ENCODE measurements at places on chromosomes 16 and 17.

DNA sequence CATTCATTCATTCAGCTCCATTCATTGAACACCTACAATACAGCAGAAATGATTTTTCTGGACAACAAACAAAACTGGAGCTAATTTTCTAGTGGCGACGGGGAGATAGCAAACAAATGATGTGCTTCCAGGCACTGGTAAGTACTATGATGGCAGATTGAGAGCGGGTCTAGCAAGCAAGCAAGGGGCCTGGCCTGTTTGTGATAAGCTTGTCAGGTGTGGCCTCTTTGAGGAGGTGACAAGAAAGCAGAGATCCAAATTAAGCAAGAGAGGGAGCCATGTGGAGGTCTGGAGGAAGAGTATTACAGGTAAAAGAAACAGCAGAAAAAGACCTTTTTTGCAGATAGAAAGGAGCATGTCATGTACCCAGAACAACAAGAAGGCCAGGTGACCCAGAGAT is 216.1 kb upstream of the CPHXL start:
- no peak for DNase-seq

- DNase-seq, result no peak
Observed at GRCh38 chr17:69466451-69466850, 52.0 kb downstream of the MAP2K6 start.

GRCh38 chr16:15051387-15051951 is 4.4 kb downstream of the NTAN1 start:
- no peak for DNase-seq

DNA sequence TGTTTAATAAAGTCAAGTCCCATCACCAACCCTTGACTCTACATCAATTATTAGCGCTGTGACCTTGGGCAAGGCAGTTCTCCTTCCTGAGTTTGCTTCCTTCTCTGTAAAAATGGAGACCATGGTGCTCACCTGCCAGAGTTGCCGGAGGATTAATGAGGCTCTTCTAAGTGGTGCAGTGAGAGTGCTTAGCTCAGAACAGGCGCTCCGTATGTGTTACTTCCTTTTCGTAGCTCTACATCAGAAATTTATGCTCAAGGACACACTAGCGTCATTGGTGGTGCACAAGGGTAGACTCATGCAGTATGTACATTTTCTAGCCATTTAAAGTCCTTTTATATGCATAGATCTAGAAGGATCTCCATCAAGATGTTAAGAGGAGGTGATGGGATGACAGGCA is 17.4 kb upstream of the CMIP start:
- no peak for DNase-seq

GRCh38 chr16:12409700-12410099 is 394.0 kb downstream of the CPPED1 start:
- no peak for DNase-seq

- DNase-seq, result no peak
Observed at GRCh38 chr16:49821614-49822282, 34.2 kb downstream of the ZNF423 start.

- no peak for DNase-seq
Observed at GRCh38 chr17:5282642-5283217, 646 bp downstream of the RABEP1 start.

- DNase-seq, result no peak
Observed at GRCh38 chr17:78797691-78798585, 15.9 kb upstream of the CYTH1 start.

DNA sequence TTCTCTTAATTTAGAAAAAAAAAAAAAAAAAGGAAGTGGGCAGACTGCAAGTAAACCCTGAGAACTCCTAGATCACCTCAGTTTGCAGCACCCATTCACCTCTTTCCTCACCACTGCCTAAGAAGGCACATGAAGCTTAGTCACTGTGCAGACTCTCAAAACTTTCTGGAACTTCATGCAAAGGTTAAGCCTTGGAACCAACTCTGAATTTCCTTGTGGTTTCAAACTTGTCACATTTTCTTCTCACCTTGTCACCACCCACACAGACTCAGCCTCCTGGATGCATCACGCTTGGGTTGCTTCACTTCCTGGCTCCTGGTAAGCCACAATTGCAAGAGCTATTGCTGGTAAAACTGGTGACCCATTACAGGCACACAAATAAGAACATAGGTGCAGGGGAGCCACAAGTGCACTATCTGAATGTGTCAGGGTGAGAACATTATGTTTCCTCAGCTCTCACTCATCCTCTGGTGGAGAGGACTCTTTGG is 15.0 kb upstream of the CPD start:
- peak; percentile 72 for DNase-seq

- no peak for DNase-seq
Observed at GRCh38 chr17:20997711-20998570, 44.9 kb downstream of the USP22 start.

DNA sequence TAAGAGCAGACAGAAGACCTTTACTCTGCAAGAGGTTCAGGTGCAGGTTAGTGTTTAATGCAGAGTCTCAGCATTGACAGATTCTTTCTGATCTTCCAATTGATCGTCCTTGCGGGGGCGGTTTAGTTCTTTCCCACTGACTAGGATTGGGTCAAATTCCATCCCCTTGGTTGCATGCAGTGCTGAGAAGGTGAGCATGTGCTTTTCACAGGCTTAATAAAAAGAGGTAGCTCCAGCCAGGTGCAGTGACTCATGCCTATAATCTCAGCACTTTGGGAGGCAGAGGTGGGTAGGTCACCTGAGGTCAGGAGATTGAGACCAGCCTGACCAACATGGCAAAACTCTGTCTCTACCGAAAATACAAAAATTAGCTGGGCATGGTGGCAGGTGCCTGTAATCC is 7.5 kb upstream of the ITGAD start:
- no peak for DNase-seq

DNA sequence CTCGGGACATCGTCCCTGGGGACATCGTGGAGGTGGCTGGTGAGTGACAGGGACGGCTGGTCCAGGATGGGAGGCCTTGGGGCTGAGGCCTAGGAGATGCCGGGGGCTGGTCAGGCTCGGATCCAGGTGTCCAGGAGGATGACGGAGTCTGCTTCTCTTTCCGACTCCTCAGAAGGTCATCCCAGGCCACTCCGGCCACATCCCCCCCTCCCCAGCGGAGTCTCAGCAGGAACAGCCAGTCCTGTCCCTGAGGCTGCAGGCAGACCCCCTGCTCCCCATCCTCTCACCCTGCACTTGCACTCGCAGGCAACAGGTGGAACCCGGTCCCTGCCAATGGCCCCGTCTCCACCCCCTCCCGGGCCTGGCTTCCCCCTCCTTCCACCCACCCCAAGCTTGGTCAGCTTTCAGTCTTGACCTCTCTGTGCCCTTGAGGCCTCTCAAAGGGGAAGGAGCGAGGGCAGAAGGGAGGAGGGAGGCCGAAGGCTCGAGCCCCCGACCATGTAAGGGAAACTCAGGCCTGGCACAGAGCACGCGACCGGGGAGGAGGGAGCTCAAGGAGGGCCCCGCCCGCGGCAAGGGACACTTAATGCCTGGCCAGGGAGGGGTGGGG is 4.4 kb downstream of the ATP2A1 start:
- DNase-seq, result no peak

DNA sequence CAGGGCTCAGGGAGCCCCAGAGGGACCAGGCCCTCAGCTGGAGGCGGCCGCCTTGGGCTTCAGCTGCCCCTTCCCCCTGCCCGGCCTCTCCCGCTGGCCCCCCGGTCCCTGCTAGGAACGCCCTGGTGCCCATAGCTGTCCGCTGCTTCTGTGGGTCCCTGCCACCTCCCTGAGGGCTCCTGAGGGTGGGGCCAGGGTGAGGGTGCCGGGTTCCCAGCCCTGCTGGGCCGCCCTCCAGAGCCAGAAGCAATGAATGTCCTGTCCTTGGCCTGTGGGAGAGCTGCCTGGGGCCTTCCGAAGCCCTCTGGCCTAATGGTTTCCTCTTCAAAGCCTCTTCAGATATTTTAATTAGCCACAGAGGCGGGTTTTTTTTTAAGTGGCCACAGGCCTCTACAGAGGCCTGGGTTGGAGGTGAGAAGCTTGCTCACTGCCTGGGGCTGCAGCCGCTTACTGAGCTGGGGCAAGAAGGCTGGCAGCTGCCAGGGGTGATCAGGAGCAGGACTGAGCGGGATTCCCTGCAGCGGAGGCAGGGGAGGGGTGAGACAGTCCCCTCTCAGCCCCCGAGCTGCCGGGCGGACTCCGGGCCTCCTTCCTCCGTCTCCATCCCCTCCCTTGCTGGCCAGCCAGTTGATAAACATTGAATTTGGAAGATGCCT is 9.9 kb downstream of the CENPX start:
- DNase-seq, result no peak

DNA sequence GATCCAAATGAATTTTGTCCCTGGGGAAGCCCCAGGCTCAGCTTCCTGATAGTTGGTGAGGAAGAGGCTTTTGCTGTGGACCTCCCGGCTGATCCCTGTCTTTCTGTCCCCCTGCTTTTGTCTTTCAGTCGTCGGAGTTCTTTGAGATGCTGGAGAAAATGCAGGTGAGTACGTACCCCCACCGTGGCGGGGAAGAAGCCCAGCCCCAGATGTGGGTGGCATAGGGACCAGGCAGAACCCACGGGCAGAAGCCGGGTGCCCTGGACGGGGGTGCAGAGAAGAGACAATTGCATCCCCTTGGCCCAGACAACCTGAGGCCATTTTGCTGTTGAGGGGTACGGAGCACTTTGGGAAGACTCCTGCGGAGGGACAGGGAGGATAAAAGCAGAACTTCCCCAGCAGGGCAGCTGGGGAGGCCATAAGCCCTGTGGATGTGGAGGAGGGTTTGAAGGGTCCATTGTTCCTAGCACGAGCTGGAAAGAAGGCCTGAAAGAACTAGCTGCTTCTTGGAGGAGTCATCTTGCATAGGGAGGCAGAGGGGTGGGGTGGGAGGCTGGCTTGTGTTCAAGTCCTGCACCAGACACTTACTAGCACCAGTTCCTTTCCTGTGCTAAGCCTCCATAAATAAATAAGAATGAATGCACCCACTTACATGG is 105.6 kb downstream of the OR1D5 start:
- no peak for DNase-seq

GRCh38 chr17:79990051-79990592 is 45.5 kb downstream of the TBC1D16 start:
- no peak for DNase-seq

DNA sequence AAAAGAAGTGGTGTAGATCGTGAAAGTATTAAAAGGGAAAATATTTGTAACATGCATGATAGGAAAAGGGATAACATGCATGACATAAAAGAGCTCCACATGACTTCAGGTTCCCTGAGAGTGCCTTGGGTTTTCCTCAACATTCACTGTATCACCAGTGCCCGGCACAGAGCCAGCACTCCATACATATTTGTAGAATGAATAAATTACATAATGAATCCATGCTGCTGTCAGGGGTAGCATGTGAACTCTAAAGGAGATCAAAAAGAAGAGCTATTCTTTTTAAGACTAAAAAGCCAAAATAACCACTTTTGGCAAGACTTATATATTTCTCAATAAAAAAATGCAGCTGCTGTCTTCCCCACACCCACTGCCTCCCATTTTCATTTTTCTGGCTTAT is 2.7 kb upstream of the ZNF594 start:
- DNase-seq, result no peak

DNA sequence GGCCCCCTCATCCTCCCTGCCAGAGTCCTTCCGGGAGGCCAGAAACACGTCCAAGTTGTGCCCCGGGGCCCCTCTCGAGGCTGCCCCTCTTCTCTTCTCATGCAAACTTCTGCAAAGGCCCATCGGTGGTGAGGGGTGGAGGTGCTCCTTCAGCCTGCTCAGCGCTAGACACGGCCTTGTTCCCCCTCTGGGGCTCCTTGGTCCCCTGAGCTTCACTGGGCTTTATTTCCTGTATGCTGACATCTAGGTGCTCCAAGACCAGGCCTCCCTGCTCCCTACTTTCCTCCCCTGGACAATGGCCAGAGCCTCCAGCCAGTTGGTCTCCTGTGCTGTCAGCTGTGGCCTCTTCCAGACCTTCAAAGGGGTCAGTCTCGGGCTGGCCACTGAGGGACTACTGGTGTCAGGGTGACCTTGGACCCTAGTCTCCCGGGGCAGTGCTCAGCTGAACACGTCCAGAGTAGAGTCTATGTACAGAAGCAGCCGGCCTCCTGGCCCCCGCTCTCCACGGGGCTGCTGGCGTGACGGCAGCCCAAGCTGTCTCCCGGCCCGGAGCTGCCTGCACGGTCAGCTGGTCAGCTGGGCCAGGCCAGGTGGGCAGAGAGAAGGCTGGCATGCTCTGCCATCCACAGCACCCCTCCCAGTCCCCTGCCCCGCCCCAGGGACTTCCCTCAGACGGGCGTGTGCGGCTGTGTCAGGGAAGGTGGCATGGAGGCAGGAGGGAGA is 1.7 kb upstream of the PRR35 start:
- DNase-seq, result no peak

- peak; percentile 65 for DNase-seq
Observed at GRCh38 chr17:17819561-17819995, 17.2 kb downstream of the SREBF1 start.

DNA sequence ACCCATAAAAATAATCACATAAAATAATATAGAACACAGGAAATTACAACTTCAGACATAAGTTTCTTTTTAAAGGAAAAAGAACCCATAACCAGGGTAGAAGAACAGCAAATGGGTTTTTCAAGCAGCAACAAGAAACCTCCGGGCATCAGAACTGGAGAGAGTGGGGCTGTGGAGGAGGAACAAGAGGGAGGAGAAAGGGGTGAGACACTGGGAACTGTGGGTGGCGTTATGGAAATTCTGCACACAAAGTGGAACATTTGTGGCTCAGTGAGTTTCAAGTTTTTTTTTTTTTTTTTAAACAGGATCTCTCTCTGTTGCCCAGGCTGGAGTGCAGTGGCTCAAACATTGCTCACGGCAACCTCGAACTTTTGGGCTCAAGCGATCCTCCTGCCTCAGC is 22.6 kb downstream of the EMP2 start:
- DNase-seq, result no peak

DNA sequence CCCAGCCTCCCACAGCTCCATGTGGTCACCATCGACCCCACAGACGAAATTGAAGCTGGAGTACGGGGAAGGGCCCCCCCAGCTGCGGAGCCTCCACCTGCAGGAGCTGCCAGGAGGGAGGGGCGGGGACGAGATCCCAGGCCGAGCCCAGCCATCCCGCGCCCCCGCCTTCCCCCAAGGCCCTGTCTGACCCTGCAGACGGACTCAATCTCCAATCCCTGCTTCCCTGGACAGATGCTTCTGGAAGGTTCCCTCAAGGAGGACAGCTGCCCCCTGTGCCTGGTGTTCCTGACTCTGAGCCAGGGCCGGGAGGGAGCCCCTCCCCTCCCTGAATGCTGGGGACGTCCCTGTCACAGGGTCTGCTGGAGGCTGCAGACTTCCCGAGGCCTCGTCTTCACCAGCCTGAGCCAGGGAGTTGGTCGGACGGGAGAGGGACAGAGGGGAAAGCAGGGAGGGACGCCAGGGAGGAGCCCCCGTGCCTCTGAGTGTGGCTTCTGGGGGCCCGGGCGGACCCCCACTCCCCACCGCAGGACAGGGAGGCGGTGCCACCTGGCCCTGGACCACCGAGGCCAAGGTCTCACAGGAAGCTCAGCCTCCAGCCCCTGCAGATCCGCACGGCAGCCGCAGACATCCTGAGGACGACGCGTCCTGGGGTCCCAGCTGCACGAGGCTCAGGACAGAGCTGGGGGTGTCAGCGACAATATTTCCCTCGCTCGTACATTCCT is 21.3 kb upstream of the C1QTNF8 start:
- DNase-seq, result no peak

DNA sequence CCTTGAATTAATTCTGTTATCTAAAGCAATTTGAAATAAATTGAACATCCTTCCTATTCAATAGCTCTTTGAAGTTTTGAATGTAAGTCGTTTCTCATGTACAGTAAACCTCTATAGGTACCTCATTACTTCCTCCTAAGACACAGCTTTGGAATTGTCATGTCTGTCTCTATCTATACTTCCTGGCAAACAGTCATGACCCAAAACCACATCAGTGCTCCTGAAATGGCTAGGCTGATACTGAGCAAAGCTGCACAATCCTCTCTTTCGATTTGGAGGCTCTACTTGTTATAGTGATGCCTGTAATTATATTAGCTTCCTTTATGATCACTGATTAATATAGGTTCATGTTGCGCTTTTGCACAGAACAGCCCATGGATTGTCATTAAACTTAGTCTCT is 110.1 kb downstream of the ADAMTS18 start:
- DNase-seq, result no peak
